ENCODE measurements at places on chromosomes 2 and 18. TPM values are rescaled to one million over a fixed set of nuclear protein-coding genes. Genes with fewer than 3 reads are reported as not detected.

- H3K27me3 ChIP-seq = no peaks in the 10 kb centered on the region
- H3K36me3 ChIP-seq = no peaks in the 10 kb centered on the region
- H3K4me3 ChIP-seq = no peak overlapping the region
- H3K27ac ChIP-seq = no peak overlapping the region
- peak; percentile 28 for DNase-seq
Observed at GRCh38 chr18:74351354-74351753, 35.7 kb downstream of the C18orf63 start.

DNA sequence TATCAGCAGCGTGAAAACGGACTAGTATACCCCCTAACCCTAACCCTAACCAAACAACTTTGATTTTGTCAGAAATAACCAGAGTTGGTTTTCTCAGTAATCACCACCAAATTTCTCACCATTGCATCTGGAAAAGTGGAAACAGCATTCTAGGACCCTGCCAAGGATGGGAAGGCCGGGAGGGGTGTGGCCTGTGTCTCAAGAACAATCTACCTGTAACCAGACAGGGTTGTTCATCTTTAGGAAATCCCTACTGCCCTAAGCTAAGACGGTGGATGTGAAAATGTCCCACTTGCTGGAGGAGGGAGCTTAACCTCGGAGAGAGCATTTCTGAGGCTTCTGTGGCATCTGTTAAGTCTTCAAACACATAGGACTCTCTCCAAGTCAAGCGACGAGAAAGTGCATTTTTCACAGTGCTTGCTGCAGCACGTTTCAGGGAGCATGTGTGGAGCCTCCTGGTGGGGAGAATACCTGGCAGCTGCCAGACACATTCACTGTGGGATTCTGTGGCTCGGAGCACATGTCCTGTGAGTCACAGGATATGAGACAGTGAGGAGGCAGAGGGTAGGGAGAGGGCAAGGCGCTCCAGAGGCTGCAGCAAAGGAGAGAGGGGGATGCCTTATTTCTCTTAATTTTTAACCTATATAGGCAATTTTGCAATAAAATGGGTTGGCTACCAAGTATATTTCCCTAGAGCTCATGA, 207.5 kb downstream of the SPP2 start:
- no peaks in the 10 kb centered on the region for H3K36me3 ChIP-seq
- peaks cover 74% of the 10 kb centered on the region for H3K4me1 ChIP-seq
- H3K27me3 ChIP-seq = no peaks in the 10 kb centered on the region
- H3K4me3 ChIP-seq = peak overlapping the region; percentile 39
- peak overlapping the region; percentile 97 for H3K27ac ChIP-seq

DNA sequence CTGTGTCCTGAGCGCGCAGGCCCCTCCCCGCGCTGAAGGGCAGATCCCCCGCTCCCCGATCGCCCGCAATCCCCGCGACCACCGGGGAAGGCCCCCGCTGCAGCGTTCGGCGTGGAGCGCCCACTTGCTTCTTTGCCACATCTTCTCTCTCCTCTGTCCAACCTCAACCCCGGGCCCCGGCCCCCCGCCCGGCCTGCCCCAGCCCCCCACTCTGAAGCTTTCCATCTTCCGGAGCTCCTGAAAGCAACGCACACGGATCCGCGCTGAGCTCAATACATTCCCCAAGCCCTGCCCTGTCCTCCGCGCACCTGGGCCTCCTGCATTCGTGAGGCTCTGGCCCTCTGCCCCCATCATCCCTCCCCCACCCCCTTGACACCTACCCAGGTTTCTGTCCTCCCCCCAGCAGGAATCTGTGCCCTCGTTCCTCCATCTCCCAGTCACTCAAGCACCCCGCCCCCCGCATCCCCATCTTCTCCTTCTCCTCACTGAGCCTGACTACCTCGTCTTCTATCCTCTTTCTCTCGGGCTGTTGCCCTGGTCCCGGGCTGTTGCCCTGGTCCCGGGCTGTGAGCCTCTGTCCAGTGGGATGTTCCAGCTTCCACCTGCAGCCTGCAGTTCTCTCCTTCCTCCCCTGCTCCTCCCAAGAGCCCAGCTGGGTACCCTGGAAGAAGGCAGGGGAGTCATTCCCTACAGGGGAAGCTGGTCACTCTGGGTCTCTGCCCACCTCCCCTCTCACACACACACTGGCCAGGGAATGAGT, 7.8 kb downstream of the SPEG start:
- no peak overlapping the region for H3K27ac ChIP-seq
- H3K4me3 ChIP-seq = peak overlapping the region; percentile 68
- peaks cover 10% of the 10 kb centered on the region for H3K36me3 ChIP-seq

Gene TOGARAM2
- not detected for polyA plus RNA-seq

GRCh38 chr2:128391679-128392078, 73.0 kb upstream of the HS6ST1 start:
- H3K4me3 ChIP-seq = no peak overlapping the region
- H3K27ac ChIP-seq = no peak overlapping the region
- peaks cover 18% of the 10 kb centered on the region for H3K4me1 ChIP-seq
- H3K27me3 ChIP-seq = no peaks in the 10 kb centered on the region
- DNase-seq = no peak

Gene SCYGR4
- polyA plus RNA-seq = not detected

Gene DYNAP
- 0.07 TPM for polyA plus RNA-seq

- H3K4me1 ChIP-seq = no peaks in the 10 kb centered on the region
- no peak for DNase-seq
- no peak overlapping the region for H3K27ac ChIP-seq
- H3K4me3 ChIP-seq = no peak overlapping the region
Observed at GRCh38 chr2:107645586-107645985, 181.1 kb upstream of the RGPD4 start.

GRCh38 chr2:25977768-25978167, 4.5 kb downstream of the KIF3C start:
- no peaks in the 10 kb centered on the region for H3K27me3 ChIP-seq
- H3K36me3 ChIP-seq = peaks cover 4% of the 10 kb centered on the region
- peak; percentile 96 for DNase-seq
- H3K4me3 ChIP-seq = no peak overlapping the region
- H3K4me1 ChIP-seq = peaks cover 36% of the 10 kb centered on the region

Gene STARD6
- not detected for polyA plus RNA-seq

- no peaks in the 10 kb centered on the region for H3K27me3 ChIP-seq
- no peak for DNase-seq
Observed at GRCh38 chr18:35155398-35156117, 85.3 kb upstream of the ZNF397 start.

GRCh38 chr2:34447097-34447496, 848.0 kb upstream of the FAM98A start:
- no peak overlapping the region for H3K4me3 ChIP-seq
- no peak for DNase-seq
- H3K27ac ChIP-seq = no peak overlapping the region
- no peaks in the 10 kb centered on the region for H3K27me3 ChIP-seq
- H3K36me3 ChIP-seq = no peaks in the 10 kb centered on the region

- H3K36me3 ChIP-seq = peaks cover 6% of the 10 kb centered on the region
- no peaks in the 10 kb centered on the region for H3K27me3 ChIP-seq
- no peak for DNase-seq
- peak overlapping the region; percentile 67 for H3K27ac ChIP-seq
Observed at GRCh38 chr2:159140070-159140769, 146.3 kb downstream of the WDSUB1 start.

- H3K36me3 ChIP-seq = no peaks in the 10 kb centered on the region
- H3K27me3 ChIP-seq = no peaks in the 10 kb centered on the region
Observed at GRCh38 chr18:49814147-49814499, 790 bp upstream of the ACAA2 start.

Gene RBM44
- 0.03 TPM for polyA plus RNA-seq

- H3K4me3 ChIP-seq = no peak overlapping the region
- no peak overlapping the region for H3K27ac ChIP-seq
- no peak for DNase-seq
- peaks cover 10% of the 10 kb centered on the region for H3K27me3 ChIP-seq
- no peaks in the 10 kb centered on the region for H3K36me3 ChIP-seq
- H3K4me1 ChIP-seq = peaks cover 24% of the 10 kb centered on the region
Observed at GRCh38 chr2:88198308-88198707, 28.2 kb downstream of the THNSL2 start.

Gene GTF2A1L
- not detected for polyA plus RNA-seq

DNA sequence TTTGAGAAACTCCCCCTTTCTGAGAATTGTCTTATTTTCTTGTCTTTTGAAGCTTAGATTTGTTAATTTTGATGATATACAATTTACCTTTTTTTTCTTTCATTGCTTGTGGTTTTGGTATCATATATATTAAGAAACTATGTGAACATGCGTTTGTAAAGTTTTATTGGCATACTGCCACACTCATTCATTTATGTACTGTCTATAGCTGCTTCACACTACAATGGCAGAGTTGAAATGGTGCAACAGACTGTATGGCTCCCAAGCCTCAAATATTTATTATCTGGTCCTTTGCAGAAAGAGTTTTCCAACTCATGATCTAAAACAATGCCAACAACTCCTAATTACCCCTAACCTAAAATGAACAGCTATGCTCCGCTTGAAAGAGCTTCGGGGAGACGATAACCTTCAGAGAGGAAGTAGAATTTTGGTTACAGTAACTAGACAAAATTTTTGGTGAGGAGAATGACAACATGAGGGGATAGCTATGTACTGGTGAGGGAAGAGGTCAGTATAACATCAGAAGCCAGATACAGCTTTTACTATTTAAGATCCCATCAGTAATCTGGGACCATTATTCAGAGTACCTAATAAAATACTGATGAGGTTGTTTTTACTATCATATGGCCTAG, 16.1 kb downstream of the PPP3R1 start:
- H3K36me3 ChIP-seq = no peaks in the 10 kb centered on the region
- no peak for DNase-seq
- H3K27me3 ChIP-seq = no peaks in the 10 kb centered on the region
- peaks cover 52% of the 10 kb centered on the region for H3K4me1 ChIP-seq

Gene G6PC2
- polyA plus RNA-seq = not detected

DNA sequence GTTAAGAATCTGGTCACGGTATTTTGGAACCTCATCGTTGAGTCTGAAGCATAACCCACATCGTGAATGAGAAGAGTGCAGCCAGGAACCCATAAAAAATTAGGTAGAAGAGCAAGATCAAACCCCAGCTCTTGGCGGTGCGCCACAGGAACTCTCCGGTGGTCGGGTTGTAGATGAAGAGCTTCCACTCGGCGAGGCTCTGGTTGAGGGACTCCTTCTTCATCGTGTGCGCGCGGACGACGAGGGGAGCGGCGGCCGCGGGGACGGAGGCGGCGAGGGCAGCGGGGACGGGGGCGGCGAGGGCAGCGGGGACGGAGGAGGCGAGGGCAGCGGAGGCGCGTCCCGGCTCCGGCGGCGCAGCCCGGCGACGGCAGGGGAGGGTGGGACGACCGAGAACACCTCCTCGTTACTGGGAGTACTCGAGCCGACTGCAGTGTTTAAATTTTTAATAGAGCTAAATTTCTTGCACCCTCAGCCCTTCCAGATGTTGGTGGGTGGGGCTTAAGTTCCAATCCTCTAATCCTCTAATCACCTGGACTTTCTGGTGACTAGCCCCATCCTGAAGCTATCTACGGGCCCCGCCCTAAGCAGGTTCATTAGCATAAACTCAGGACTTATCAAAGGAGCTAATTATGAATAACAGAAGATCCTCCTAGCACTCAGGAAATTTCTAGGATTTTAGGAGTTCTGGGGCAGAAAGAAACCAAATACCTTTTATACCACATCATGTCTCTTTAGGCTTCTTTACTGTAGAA, 20.4 kb upstream of the PAPOLG start:
- no peaks in the 10 kb centered on the region for H3K36me3 ChIP-seq
- H3K27me3 ChIP-seq = no peaks in the 10 kb centered on the region
- H3K27ac ChIP-seq = no peak overlapping the region
- peak overlapping the region; percentile 39 for H3K4me3 ChIP-seq

DNA sequence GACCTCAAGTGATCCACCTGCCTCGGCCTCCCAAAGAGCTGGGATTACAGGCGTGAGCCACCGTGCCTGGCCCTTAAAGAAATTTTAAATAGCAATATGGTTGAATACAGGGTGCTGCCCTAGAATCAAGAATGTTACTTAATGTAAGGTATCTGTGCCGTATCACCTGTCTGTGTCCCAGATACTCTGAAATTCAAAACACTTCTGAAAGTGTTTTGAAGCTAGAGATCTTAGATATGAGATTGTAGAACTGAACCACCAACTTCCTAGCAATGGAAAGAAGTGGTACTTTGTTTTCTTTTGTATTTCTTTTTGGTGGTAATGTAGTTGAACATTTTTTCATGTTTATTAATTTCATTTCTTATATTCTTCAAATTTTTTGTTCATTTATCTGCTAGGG, 13.0 kb downstream of the PTPN4 start:
- no peaks in the 10 kb centered on the region for H3K4me1 ChIP-seq
- H3K27me3 ChIP-seq = no peaks in the 10 kb centered on the region
- no peaks in the 10 kb centered on the region for H3K36me3 ChIP-seq
- DNase-seq = no peak

Gene COX7A2L
- polyA plus RNA-seq = 172 TPM

GRCh38 chr2:145228506-145228905, 708.6 kb upstream of the ZEB2 start:
- H3K36me3 ChIP-seq = no peaks in the 10 kb centered on the region
- no peak overlapping the region for H3K27ac ChIP-seq
- no peaks in the 10 kb centered on the region for H3K27me3 ChIP-seq
- no peak for DNase-seq

Gene SERPINB12
- 0.05 TPM for polyA plus RNA-seq

GRCh38 chr18:59054496-59055287, 85.0 kb upstream of the SEC11C start:
- no peaks in the 10 kb centered on the region for H3K36me3 ChIP-seq
- no peak overlapping the region for H3K4me3 ChIP-seq
- no peak for DNase-seq

- H3K27ac ChIP-seq = no peak overlapping the region
- no peak for DNase-seq
- no peaks in the 10 kb centered on the region for H3K27me3 ChIP-seq
- no peak overlapping the region for H3K4me3 ChIP-seq
- H3K4me1 ChIP-seq = no peaks in the 10 kb centered on the region
Observed at GRCh38 chr2:52532956-52533355, 1234.6 kb upstream of the CHAC2 start.

DNA sequence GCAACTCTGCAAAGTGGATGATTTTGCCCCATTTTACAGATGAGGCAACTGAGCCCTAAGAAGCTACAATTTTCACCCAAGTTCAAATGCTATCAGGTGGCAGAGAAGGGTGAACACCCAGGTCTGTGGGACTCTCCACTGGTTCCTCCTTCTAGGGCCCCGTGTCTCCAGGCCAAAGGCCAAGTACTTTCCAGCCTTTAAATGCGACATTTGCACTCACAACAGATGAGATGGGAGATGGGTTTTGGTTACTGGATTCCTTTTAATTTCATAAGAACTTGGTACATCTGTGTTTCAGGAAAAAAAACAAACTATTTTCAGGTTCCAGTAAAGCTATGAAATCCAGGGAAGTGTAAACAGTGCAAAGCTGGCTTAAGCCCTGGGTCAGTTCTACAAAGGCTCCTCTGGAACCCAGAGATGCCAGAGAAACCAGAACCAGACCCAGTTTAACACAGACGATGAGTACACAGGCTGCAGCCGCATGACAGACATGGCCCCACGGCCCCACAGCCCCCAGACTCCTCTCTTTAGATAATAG, 361.7 kb downstream of the ANAPC1 start:
- no peak for DNase-seq
- H3K27me3 ChIP-seq = no peaks in the 10 kb centered on the region
- H3K4me1 ChIP-seq = no peaks in the 10 kb centered on the region
- H3K36me3 ChIP-seq = no peaks in the 10 kb centered on the region
- no peak overlapping the region for H3K4me3 ChIP-seq

Gene REG1A
- polyA plus RNA-seq = not detected
